ENCODE measurements at places on chromosomes 4 and X.

- peaks cover 25% of the 10 kb centered on the region for H3K4me1 ChIP-seq
- H3K27me3 ChIP-seq = no peaks in the 10 kb centered on the region
- peak overlapping the region; percentile 96 for H3K27ac ChIP-seq
- DNase-seq = no peak
These were observed 936 bp upstream of the PGK1 start for GRCh38 chrX:78103001-78103622.

DNA sequence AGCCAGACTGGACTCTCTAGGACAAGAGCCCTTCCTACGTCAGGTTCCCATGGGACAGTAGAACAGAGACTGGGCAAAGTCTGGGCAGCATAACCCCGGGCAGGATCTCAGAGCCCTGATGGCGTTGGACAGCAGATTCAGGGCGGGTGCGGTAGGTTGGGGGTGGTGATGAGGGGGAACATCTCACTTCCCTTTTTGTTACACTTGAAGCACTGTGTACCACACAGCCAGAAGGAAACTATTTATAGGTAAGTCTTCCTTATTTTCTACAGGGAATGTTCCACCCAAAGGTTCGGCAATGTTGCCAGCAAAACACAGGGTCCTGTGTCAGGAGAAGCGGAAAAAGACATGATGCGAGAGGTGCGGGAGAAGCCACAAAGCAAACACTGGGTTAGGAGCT lies 54.3 kb downstream of the TSC22D3 start:
- no peaks in the 10 kb centered on the region for H3K36me3 ChIP-seq
- peak overlapping the region; percentile 38 for H3K27ac ChIP-seq
- no peak for DNase-seq
- peaks cover 34% of the 10 kb centered on the region for H3K4me1 ChIP-seq

DNA sequence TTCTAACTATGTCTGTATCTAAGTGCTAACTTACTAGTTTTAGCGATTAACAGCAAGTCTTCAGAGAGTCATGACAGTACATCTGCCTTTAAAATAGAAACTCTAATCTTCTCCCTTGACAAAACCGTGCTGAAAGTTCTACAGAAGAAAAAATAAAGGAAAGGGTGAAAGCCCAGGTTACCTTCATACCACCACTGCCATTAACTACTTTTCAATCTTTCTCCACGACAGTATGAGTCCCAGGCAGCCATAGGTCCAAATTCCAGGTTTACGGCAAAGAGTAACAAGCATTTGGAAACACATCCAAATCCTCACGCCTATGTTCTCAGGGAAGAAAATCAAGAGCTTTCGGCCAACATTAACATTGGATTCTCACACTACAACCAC lies 12.4 kb upstream of the ZCCHC13 start:
- peak overlapping the region; percentile 91 for H3K27ac ChIP-seq
- no peaks in the 10 kb centered on the region for H3K36me3 ChIP-seq
- no peak for DNase-seq
- H3K4me1 ChIP-seq = peaks cover 5% of the 10 kb centered on the region
- peak overlapping the region; percentile 64 for H3K4me3 ChIP-seq

DNA sequence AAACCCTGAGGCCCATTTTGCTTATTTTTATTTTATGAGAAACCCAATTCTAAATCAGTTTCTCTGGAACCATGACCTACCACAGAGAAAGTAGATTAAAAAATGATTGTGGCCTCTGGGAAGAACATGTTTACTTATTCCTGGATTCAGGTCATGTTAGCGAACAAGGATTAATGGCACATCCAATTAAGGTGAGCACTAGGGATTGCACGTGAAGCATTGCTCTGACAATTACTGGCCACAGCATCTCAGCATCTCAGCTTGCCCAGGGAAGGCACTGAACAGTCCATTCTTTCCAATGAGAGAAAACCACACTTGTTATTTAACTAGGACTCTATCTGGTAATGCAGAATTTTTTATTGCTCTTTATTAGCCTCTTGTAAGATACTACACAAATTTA lies 119.8 kb downstream of the ZNF330 start:
- H3K4me3 ChIP-seq = no peak overlapping the region
- H3K27me3 ChIP-seq = no peaks in the 10 kb centered on the region
- H3K27ac ChIP-seq = no peak overlapping the region
- DNase-seq = no peak
- no peaks in the 10 kb centered on the region for H3K36me3 ChIP-seq
- H3K4me1 ChIP-seq = no peaks in the 10 kb centered on the region

DNA sequence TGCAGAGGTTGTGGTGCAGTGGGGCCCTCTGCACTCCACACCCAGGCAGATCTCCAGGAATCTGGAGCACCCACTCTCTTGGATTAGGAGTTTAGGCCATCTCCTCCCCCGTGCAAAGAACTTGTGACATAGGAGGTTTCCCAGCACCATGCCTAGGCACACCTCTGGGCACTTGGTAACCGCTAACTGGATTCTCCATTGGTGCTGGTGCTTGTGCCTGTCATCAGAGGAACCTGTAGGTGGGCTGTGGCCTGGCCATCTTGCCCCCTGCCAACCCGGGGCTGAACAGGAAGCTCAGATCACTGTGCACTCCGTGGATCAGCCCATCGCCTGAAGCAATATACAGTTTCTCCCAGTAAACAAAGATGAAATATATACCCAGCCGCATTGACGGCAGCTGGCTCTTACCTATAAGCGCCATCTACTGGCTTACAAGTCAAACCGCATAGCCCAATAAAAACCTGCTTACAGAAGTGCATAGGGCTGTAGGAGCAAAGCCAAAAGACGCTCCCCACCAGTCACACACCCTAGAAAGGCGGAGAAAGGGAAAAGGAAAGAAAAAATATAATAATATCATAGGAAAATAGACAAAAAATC lies 19.1 kb upstream of the TEX13B start:
- no peaks in the 10 kb centered on the region for H3K27me3 ChIP-seq
- H3K27ac ChIP-seq = peak overlapping the region; percentile 82
- no peaks in the 10 kb centered on the region for H3K36me3 ChIP-seq
- H3K4me3 ChIP-seq = no peak overlapping the region
- no peak for DNase-seq

All from suprapubic skin (tissue), 4 donors.